ENCODE measurements at places on chromosomes 6 and 20.

DNA sequence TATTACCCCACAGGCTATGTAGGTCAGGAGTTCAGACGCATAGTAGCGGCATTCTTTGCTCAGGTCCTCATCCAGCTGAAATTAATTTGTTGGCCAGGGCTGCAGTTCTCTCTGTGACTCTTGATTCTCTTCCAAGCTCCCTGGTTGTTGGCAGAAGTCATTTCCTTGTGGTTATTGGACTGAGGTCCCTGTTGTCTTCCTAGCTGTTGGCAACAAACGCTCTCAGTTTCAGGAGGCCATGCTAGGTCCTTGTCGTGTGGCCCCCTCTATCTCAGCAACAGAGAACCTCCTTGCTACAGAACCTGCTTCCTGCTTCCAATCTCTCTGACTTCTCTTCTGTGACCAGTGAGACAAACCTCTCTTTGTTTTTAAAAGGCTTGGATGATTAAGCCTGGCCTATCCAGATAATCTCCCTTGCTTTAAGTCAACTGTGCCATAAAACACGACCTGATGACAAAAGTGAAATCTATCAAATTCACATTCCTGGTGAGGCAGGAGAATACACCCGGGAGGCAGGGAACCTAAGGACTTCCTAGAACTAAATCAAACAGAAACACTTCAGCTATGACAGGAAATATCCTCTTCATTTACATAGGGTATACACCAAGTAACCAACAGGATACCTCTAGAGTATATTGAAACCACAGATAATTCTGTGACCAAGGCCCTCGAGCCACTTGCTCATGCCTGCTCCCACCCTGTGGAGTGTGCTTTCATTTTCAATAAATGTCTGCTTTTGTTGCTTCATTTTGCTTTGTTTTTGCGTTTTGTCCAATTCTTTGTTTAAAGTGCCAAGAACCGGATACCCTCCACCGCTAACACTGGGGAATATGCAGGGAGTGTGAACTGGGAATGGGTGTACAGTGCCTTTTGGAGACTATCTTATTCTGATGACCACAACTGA lies 196.0 kb downstream of the BTBD3 start:
- no peak for DNase-seq

- no peak for DNase-seq
These were observed 158.7 kb upstream of the PDE10A start for GRCh38 chr6:165821754-165822153.

DNA sequence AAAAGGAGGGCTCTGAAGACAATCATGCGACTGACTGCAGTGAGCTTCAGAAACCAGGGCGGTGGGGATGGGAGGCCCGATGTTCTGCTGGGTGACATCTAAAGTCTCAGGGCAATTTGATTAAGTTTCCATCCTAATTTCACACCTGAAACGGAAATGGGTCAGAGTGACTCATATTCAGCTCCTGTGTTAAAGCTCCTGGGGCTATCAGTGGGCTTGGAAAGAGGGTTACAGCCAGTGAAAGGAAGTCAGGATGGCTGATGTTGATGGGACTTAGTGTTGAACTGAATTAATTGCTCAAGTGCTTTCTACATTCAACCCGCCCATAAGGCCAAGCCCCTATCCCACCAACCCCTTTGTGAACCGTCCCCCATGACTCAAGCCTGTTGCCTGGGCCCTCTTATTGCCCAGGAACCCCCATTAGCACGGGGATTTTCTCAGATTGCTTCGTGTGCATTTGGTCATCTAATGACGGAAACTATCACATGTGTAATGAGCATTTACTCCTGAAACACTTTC lies 47.1 kb upstream of the TBC1D7 start:
- no peak for DNase-seq

- DNase-seq, result no peak
These were observed 29.9 kb upstream of the PREP start for GRCh38 chr6:105432797-105433196.

DNA sequence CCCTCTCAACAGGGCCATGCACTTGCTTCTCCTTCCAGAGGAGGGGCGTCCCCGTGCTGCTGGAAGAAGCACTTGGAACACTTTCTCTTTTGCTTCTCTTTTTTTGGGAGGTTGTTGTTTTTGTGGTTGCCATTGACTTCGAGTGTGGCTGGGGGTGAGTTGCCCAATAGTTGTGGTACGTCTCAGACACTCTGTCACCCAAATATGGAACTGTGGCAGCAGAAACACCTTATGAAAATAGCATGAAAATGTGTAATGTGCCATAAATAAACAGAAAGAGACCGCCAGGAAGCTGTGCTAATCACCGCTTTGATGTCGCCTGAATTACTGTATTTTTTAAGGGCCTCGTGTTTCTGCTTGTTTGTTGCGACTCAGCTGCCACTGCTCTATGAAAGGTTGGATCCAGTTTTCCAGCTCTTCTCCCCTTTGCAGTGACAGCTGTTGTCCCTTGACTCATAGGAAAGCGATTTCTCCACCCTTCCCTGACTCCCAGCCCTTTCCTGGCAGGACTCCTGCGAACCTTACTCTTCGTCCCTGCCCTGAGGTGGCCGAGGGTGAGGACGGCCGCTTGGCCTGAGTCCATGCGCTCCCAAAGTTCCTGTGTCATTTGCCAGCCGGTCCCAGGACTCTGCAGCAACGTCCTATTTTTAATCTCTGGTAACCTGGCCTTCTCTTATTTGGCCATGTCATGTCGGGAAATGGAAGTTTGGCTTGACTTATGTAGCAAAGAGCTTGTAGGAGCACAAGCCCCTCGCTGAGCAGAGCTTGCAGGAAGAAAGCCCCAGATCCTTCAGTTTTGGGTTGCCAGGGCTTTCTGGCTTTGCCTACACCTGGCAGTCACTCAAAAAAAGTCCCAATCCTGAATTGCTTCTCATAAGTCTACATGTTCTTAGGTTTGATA lies 694.6 kb downstream of the QKI start:
- DNase-seq, result no peak

GRCh38 chr6:122075084-122075838 lies 324.2 kb upstream of the HSF2 start:
- no peak for DNase-seq

DNA sequence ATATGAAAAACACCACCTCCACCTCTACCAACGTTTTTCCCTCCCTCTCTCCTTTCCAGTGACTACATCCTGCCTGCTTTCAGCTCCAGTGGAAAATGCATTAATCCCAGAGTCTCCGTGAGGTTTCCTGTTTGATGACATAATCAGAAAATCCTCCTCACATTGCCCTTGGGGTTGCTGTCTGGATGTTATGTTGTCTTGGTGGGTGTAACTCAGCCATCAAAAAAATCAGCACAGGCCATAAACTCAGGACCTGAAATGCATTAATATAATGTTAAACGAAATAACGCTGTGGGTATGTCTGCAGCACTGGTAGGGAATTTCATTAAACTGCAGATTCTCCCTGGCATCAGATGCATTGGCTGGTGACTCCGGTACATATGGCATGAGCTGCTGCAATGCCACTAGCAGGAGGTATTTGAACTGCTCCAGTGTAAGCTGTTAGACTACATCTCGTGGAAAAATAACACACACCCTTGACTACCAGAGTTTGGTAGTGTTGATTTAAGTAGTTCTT lies 297.8 kb downstream of the PRL start:
- no peak for DNase-seq

DNA sequence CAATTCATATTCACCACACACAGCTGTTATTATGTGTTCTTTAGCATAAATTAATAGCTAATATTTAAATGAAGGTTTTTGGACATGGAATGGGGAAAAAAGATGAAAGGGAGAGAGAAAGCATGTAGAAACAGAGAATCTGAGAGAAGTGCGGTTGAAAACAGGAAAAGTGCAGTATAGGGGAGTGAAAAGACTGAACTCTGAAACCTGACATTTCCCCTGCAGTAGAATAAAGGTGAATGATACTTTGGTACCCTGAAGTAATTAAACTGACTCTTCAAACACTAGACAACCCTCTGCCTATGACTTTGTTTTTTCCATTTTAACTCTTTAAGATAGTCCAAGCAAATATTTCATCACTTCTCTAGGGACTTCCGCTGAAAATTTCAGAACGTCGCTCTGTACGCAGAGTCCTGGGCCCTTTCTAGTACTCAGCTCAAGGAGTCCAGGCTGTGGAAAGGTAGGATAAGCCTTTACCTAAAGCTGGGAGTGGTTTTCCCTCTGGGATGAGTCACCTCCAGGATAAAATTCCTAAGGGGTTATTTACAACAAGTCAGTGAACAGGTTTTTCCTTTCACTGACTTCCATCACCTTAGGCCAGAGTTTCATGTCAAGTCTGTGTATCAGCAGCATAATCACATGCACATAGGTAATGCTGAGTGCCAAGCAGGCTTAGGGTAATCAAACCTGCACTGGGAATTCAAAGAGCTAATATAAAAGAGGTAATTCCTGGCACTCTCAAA lies 614.5 kb downstream of the PKHD1 start:
- no peak for DNase-seq

- no peak for DNase-seq
These were observed 939 bp downstream of the DTNBP1 start for GRCh38 chr6:15661853-15662325.

DNA sequence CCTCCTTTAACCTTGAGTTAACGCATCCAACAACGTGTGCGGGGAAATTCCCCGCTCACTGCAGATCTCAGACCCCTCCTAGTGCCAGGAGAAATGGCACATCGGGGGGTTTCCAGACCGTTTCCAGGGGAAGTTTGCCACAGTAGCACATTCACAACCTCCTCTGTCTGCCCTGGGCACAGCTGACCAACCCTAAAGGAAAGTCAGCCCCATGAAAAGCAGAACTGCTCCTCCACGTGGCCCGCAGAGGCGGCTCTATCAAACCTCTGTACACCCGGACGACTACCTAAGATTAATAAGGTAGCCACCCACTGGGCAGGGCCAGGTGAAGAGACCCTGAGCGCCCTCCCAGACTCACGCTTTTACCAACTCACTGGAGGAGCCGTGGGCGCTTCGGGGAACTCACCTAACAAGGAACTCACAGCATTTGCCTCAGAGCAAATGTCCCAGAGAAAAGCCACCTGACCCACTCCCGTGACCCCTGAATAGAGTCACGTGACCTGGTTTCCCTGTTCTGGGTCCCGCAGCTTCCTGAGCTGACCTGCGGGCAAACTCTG lies 93.1 kb downstream of the PRND start:
- no peak for DNase-seq

DNA sequence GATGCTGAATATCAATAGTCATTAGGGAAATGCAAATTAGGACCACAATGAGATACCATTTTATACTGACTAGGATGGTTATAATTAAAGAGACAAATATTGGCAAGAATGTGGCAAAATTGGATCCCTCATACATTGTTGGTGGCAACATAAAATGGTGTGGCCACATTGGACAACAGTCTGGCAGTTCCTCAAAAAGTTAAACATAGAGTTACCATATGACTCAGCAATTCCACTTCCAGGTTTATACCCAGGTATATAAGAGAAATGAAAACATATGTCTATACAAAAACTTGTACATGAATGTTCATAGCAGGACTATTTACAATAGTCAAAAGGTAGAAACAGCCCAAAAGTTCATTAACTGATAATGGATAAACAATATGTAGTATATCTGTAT lies 2.0 kb upstream of the CRIP3 start:
- DNase-seq, result no peak

DNA sequence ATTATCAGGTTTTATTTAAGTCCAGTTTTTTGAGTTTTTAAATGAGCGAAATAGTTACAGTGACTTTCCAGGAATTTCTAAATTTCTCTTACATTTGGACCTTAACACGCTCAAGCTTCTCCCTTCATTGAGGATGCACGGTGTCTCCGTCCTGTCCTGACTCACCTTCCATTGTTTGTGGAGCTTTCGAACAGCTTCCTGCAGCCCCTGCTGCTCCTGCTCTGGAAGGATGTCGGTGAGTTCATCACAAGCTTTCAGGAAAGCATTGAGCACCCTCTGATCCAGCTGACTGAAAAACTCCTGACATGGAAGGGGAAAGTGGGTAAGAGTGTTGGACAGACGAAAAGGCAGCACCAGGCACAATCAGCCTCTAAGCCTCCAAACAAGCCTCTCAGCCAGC lies 183.7 kb downstream of the SYNE1 start:
- no peak for DNase-seq

- no peak for DNase-seq
These were observed 2.1 kb downstream of the CALHM6 start for GRCh38 chr6:116463301-116463700.

GRCh38 chr6:78999737-79000136 lies 78.3 kb downstream of the PHIP start:
- DNase-seq, result no peak

DNA sequence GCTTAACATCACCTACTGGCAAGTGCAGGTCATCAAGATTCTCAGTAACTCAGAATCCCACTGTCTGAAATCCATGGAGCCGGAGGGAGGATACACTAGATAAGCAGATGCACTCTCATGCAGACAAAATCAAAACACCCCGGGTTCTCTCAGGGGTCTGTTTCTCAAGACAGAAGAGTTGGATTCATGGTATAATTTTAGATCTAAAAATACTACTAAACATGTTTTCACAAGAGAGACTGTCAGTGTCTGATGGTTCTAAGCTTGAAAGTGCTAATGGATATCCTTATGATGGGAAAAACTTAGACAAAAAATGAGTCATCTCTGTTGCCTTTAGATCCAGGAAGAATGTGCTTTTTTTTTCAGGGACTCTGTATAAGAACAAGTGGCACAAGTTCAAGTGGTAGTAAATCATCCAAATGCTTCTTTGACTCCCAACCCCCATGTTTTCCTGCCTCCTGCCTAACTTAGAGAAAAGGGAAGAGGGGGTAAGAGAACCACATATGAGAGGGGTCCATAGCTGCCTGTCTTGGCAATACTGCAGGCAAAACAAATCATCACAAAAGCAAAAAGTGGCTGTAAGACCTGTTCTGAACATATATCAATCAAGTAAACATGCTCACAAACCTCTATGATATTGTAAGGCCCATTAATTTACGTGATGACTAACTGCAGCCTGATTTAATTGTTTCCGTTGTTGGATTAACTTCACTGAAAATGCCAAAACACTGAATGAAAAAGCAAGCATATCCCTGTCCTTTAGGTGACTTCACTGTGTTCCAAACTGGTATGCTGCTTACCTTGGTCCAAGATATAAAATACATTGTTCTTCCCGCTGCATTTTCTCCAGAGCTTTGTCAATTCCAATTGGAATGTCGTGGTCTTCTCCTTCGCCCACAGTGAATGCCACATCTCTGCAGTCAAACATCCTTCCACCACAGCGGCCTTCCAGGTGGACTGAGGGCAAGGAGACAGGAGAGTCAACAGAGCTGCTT lies 84.0 kb upstream of the TULP1 start:
- no peak for DNase-seq

- no peak for DNase-seq
These were observed 148.5 kb upstream of the PDE10A start for GRCh38 chr6:165811512-165811911.

- no peak for DNase-seq
These were observed 103.3 kb upstream of the BACH2 start for GRCh38 chr6:90399970-90400369.

GRCh38 chr20:19453862-19454261 lies 241.4 kb downstream of the SLC24A3 start:
- DNase-seq, result peak; percentile 35

DNA sequence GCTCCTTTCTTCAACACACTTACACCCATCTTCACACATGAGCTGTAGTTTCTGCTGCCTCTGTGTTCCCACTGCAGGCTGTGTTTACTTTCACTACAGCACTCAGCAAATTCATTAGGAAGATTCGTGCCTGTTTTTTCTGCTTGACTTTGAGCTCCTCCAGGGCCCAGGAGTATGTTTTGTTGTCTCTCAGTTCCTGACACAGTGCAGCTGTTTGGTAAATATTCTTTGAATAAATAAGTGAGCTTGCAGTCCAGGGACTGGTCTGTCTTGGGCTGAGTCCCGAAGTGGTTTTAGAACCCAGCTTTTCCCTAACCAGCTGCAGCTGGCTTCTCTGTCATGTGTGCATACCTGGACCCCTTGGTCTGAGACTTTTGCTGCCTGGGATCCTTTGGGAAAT lies 46.6 kb upstream of the CCN6 start:
- no peak for DNase-seq
